ENCODE measurements at places on chromosomes 13 and 19. TPM values are rescaled to one million over a fixed set of nuclear protein-coding genes. Genes with fewer than 3 reads are reported as not detected.

DNA sequence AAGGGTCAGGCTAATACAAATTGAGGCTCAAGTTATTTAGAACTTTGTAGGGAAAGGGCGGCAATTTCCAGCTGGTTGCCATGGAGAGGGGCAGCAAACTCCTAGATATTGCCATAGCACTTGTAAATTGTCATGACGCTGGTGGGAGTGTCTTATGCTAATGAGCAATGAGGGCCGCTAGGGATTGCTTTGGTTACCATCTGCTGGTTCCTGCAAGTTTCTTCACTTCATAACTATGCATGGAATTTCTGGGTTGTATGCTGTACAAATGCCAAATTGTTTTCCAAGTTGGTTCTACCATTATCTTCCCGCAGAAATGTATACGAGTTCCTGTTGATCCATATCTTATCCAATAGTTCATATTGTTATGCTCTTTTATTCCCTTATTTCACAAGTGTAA lies 1339.4 kb downstream of the EFNB2 start:
- DNase-seq: no peak

Gene NLRP12
- 1.8 TPM for total RNA-seq

DNA sequence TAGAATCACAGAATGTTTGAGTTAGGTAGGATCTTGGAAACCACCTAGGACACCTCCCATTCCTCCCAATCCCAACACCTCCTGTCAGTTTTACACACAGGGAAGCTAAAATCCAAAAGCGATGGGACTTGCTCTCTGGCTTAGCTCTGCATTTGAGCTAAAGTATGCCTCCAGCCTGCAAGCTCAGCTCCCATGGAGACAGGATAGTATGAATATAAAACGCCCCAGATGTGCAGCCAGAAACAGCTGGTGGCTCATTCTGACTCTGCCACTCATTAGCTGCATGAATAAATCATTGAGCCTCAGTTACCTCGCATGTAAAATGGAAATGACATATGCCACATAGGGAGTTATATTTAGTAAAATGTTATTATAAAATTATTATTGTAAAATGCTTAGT lies 336.0 kb downstream of the SUCLA2 start:
- DNase-seq: no peak

Gene KLK11
- not detected for total RNA-seq

Gene VN1R4
- total RNA-seq: not detected

- no peak for DNase-seq
Measured at GRCh38 chr13:24459234-24459633, 53.3 kb downstream of the PARP4 start.

DNA sequence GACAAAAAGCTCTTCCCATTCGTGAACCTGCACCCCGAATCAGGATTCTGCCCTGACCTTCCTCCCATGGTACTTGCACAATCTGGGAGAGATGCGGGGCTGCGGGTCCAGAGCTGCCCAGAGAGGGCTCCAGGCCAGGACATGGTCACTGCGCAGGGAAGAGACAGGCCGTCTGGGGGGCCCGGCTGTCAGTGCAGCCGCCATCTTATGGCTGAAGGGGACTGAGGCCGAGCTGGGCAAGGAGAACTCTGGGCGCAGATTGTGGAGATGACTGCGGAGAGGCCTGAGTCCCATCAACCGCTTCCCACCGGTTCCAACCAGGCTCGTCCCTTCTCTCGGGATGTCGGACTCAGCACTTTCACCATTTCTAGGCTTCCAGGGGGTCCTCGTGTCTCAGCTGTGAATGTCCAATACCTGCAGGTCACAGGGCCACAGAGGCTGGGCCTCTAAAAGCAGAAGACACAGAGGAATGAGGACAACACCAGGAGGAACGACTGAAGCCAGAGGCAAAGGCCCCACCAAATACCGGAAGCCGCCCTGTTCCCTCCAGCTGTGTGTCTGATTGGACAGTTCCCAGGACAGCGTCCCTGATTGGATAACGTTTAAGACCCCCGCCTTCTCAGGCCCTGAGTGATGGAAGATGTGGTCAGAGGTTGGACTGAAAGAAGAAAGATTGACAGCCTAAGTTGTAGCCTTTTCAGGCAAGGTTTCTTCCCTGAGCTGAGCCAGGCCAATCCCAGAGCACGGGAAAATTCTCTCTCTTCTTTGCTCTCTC lies 117.1 kb upstream of the ZNF91 start:
- DNase-seq: no peak

GRCh38 chr19:2888731-2889224 lies 11.9 kb upstream of the ZNF57 start:
- no peak for DNase-seq

GRCh38 chr19:35549174-35549788 lies 3.9 kb downstream of the TMEM147 start:
- DNase-seq: no peak

DNA sequence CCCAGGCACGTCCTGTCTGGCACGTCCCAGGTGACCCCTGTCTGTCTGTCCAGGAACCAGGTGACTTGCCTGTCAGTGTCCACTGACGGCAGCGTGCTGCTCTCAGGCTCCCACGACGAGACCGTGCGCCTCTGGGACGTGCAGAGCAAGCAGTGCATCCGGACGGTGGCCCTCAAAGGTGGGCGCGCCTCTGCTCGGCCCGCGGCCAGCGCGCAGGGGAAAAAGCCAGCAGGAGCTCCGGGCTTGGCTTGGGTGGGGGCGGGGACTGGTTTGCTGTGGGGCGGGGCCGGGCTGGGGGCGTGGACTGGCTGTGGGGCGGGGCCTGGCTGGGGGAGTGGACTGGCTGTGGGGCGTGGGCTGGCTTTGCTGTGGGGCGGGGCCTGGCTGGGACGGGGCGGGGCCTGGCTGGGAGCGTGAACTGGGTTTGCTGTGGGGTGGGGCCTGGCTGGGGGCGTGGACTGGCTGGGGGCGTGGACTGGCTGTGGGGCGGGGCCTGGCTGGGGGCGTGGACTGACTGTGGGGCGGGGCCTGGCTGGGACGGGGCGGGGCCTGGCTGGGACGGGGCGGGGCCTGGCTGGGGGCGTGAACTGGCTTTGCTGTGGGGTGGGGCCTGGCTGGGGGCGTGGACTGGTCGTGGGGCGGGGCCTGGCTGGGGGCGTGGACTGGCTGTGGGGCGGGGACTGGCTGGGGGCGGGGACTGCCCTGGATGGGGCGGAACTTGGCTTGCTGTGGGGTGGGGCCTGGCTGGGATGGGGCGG lies 7.2 kb downstream of the WDR18 start:
- no peak for DNase-seq

- DNase-seq: no peak
Measured at GRCh38 chr13:94546061-94546839, 49.7 kb downstream of the TGDS start.

DNA sequence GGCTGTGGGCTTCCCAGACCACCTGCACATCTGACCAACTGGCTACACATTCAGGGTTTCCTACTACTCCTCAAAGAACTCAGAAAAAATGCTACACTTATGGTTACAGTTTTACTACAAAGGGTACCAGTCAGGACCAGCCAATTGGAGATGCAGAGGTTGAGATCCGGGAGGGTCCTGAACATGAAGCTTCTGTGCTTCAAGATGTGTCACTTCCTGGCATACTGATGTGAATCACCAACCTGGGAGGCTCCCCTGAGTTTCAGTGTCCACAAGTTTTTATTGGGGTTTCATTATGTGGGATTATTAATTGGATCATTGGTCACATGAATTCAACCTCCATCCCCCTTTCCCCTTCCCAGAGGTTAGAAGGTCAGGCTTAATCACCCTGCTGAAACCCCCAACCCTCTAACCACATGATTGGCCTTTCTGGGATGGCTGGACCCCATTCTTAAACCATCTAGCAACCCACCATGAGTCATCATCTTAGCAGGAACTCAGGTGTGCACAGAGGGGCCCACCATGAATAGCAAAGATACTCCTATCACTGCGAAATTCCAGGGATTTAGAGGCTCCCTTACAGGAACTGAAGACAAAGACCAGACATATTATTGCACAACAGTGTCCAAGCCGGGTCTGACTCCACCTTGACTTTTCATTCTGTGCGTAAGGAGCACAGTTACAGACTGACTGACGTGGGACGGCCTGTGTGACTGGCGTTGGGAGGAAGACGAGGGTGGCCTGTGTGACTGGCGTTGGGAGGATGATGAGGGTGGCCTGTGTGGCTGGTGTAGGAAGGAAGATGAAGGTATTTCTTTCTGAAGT lies 90.7 kb downstream of the ATP8A2 start:
- DNase-seq: no peak

DNA sequence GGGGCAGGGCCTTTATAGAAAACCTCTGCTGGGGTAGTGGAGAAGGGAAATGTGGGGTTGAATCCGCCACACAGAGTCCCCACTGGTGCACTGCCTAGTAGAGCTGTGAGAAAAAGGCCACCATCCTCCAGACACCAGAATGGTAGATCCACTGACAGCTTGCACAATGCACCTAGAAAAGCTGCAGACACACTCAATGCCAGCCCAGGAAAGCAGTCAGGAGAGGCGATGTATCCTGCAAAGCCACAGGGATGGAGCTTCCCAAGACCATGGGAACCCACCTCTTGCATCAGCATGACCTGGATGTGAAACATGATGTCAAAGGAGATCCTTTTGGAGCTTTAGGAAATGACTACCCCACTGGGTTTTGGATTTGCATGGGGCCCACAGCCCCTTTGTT lies 958.0 kb upstream of the MIR17HG start:
- DNase-seq: no peak

GRCh38 chr19:4744451-4745174 lies 21.0 kb upstream of the DPP9 start:
- no peak for DNase-seq

DNA sequence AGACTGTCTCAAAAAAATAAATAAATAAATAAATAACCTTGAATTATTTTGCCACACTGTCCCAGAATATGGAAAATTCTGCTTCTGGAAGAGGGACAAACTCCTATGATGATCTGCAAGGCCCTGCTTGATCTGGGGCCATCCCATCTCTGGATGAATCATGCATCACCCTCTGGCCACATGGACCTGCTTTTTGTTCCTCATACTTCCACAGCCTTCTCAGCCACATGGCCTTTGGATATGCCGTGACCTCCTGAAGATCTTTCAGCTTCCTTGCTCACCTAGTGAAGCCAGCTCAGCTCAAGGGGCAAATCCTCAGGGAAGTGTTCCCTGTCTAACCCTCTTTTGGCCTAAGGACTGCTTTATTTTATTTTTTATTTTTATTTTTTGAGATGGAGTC lies 10.3 kb downstream of the IER2 start:
- DNase-seq: no peak

Gene PSG6
- not detected for total RNA-seq

DNA sequence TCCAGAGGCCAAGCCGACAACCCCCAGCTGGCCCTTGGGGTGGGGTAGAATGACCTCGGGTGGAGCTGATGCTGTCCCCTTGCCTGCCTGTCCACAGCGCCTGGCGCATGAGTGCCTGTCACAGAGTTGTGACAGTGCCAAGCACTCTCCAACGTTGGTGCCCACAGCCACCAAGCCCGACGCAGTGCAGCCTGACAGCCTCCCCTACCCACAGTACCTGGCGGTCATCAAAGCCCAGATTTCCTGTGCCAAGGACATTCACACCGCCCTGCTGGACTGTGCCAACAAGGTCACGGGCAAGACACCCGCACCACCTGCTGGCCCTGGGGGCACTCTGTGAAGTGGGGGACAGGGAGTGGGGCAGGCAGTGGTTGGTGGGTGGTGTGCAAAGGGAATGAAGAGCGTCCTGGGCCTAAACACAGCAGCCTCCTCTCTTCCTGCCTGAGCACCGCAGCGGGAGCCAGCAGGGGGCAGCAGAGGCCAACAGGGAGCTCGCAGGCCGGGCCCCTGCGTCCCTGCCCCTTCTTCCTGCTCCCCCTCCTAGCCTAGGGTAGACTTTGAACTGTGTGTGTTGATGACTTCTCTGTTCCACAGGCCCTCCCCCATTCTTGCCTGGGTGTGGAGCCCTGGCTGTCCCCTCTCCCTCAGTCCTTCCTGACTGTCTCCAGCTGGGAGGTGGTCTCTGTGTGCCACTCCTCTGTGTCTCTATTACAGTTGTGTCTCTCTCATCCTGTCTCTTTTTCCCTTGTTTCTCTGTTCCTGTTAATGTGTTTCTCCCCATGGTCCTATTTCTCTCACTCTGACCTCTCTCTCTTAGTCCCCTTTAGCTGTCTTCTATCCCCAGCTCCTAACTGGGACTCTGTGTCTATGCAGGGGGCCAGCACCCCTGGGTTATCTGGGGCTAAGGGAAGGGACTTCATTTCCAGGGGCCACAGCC lies 6.5 kb downstream of the MED29 start:
- peak; percentile 98 for DNase-seq
